ENCODE measurements at places on chromosomes 5 and 9. TPM values are rescaled to one million over a fixed set of nuclear protein-coding genes. Genes with fewer than 3 reads are reported as not detected.

DNA sequence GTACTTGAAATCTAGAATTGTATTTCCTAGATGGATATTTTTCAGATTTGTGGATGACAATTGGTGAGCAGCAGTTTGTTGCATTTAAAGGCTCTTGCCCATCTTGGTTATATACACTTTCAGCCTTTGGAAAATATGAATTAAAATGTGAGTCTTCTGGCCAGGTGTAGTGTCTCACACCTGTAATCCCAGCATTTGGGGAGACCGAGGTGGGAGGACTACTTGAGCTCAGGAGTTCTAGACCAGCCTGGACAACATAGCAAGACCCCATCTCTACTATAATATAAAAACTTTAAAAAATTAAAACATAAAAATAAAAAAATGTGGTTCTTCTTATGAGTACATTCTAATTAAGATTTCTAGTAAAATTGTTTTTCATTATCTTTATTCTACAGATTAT, 102.0 kb downstream of the MTREX start:
- DNase-seq, result no peak

DNA sequence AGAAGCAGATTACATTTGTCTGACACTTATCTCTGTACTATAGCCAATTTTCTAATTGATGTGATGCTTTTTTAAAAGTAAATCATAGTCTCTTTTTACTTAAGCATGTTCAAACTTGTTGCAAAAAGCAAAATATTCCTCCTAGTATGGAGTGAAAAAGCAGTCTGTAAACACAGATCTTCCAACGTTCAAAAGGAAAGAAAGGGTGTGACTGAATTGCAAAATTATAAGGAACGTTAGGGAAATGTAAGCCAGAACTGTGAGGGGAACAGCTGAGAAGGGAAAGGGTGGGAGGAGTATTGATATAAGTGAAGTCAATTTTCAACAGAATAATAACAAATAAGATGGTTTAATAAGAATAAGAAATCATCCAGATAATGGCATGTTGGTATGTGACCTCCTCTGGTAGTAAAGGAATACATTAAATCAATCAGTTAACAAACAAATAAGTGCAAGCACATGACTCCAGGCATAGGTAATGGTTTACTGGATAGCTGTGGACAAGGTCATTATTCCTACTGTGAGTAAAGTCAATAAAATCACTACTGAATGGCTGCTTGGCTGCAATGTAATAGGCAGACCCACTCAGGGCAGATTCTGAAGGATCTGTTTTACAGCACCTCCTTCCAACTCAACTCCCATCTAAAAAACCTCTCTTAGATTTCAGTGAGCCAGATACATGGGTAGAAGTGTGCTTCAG, 239.1 kb upstream of the NMUR2 start:
- no peak for DNase-seq

- no peak for DNase-seq
These were observed 216.8 kb upstream of the PIK3R1 start for GRCh38 chr5:67998709-67999261.

- no peak for DNase-seq
These were observed 58.1 kb upstream of the SV2C start for GRCh38 chr5:76025069-76025468.

DNA sequence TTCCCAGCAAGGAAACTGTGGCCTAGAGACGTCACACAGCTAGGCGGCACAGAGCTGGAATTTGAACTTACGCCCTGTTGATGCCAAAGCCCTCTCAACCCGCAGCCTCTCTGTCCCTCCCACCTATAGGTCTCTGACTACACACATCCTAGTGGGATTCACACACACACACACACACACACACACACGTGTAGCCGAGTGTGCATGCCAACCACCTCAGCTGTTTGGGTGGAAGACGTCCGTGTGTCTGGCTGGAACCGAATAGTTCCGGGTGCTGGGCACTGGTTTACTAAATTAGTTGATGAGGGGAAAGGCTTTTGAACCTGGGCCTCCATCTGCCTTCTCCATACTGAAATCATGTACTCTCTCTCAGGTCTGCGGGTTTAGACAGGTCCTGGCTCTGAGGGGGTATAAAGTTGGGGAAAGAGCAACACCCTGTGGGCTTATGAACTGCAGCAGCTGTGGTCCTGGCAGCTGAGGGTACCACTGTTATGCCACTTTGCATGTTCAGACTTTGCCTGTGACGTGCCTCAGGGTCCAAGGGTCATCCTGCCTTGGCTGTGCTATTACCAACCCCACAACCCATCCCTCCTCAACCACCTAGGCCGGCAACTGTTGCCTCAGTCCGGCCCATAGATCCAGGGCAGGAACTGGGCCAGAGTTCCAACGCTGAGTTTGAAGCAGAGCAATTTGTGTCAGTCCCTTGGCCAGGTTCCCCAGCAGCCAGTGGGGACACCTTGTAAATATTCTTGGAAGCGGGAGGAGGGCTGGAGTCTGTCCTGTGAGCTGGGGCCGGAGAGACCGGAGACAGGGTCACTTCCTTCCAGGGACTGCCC, 50.5 kb downstream of the PSD2 start:
- DNase-seq, result no peak

GRCh38 chr5:146827901-146828300, 50.7 kb downstream of the PPP2R2B start:
- no peak for DNase-seq

DNA sequence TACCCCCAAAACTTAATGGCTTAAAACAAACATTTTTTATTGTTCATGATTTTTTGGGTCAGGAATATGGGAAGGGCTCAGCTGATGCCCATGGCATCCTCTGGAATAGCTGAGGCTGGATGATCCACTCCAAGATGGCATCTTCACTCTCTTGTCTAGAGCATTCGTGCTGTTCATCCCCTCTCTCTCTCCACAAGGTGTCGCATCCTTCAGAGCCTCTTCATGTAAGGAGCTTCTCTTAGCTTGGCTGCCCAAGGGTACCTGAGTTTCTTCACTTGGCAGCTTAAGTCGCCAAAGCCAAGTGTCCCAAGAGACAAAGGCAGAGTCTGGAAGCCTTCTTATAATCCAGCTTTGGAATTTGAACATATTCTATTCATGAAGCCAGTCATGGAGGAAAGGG, 294.7 kb downstream of the CHSY3 start:
- DNase-seq, result no peak

DNA sequence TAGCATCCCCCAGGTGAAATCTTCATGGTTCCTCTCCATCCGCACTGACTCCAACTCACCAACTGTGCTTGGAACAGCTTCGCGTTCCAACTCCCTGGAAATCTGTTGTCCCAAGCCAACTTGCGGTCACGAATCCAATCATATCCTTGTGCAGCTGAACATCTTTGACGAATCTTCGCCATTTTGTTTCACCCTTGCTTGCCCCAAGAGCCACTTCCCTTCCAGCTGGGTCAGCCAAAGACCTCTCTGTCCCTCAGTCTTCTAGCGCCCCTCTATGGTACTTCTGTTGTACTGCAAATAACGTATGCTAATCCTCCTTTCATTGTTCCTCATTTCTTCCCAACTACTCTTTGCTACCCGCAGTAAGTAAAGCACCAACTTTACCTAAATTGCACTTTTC, 61.0 kb upstream of the TARS1 start:
- DNase-seq, result no peak

GRCh38 chr9:114480746-114481435, 24.4 kb downstream of the WHRN start:
- no peak for DNase-seq

- DNase-seq, result no peak
These were observed 74.2 kb downstream of the PTPN3 start for GRCh38 chr9:109423877-109424276.

Gene SAPCD2
- polyA plus RNA-seq, result 5.1 TPM

Gene FOXD4L6
- not detected for polyA plus RNA-seq

Gene SHLD3
- 1.8 TPM for polyA plus RNA-seq

Gene KCNV2
- polyA plus RNA-seq, result not detected

Gene CCDC69
- polyA plus RNA-seq, result 0.93 TPM
